Tibial nerve (tissue), 4 donors: ENCODE measurements at places on chromosomes 7 and 10.

DNA sequence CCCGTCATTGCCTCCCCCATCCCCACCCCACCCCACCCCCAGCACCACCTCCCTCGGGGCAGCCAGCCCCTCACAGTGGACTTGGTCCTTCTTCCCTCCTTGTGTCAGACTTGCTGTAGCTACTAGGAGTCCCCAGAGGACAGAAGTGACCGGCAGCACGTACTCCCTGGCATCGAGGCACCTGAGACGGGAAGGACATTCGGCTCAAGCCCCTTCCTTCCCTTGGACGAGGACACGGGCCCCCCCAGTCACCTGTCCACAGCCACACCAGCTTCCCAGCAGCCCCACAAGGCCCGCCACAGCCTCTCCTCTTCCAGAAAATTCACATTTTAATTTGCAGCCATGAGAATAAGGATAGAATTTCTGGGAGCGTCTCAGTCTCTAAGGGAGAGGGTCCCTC, 267.8 kb upstream of the SHH start:
- H3K27ac ChIP-seq: peak overlapping the region; percentile 65
- no peaks in the 10 kb centered on the region for H3K27me3 ChIP-seq
- H3K4me3 ChIP-seq: no peak overlapping the region

GRCh38 chr7:91089382-91089963, 174.8 kb upstream of the FZD1 start:
- no peak overlapping the region for H3K27ac ChIP-seq
- no peaks in the 10 kb centered on the region for H3K27me3 ChIP-seq

DNA sequence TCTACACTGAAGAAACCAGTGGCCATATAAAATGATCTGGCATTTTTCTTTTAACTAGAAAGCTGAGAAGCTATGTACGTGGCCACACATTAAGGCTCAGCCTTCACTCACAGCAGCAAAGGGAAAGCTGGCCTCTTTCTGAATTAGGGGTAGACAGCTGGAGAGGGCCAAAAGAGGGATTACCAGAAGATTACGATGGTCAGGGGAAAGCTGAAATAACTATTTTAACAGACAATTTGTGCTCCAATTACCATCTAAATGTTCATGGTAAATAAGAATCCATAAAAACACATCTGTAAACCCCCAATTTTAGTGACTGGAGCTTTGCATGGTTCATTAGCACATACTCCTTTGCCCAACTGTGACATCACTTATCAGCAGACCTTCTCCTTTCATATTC, 314.3 kb downstream of the HPSE2 start:
- H3K36me3 ChIP-seq: no peaks in the 10 kb centered on the region
- no peak overlapping the region for H3K4me3 ChIP-seq
- no peaks in the 10 kb centered on the region for H3K27me3 ChIP-seq
- H3K4me1 ChIP-seq: no peaks in the 10 kb centered on the region

- H3K27ac ChIP-seq: no peak overlapping the region
- no peak for DNase-seq
- H3K36me3 ChIP-seq: no peaks in the 10 kb centered on the region
- H3K4me1 ChIP-seq: no peaks in the 10 kb centered on the region
- H3K4me3 ChIP-seq: no peak overlapping the region
- no peaks in the 10 kb centered on the region for H3K27me3 ChIP-seq
These were observed 42.4 kb downstream of the IL2RA start for GRCh38 chr10:6019796-6020195.

DNA sequence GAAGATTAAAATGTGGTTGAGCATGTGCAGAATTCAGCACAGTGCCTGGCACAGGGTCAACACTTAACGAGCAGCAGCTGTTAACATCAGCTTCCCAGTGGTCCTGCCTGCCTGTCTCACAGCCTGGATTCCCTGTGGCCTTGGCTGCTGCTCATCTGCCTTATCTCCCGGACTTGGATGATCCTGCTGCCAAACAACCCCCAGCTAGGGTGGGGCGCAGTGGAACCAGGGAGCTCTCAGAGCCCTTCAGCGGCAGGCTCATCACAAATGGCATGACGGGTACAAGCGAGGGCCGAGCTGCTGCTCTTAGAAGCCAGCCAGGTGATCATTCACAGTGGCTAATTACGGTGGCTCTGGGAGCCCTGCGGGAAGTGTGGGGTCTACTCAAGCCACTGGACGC, 13.0 kb upstream of the SMARCD3 start:
- H3K27ac ChIP-seq: no peak overlapping the region
- no peaks in the 10 kb centered on the region for H3K36me3 ChIP-seq
- no peak overlapping the region for H3K4me3 ChIP-seq
- DNase-seq: no peak
- no peaks in the 10 kb centered on the region for H3K27me3 ChIP-seq

GRCh38 chr7:101739775-101740398, 77.5 kb upstream of the CUX1 start:
- no peak overlapping the region for H3K4me3 ChIP-seq
- DNase-seq: no peak
